OCI-M1 (cell line): ENCODE measurements at places on chromosomes 2 and 18.
A peak's percentile ranks its signal among the peaks of the same experiment; 100 is the strongest.

GRCh38 chr18:62848946-62849345 lies 133.6 kb downstream of the PHLPP1 start:
- no peak for DNase-seq

- DNase-seq: no peak
Measured at GRCh38 chr2:200677721-200678532, 92.1 kb downstream of the AOX1 start.

DNA sequence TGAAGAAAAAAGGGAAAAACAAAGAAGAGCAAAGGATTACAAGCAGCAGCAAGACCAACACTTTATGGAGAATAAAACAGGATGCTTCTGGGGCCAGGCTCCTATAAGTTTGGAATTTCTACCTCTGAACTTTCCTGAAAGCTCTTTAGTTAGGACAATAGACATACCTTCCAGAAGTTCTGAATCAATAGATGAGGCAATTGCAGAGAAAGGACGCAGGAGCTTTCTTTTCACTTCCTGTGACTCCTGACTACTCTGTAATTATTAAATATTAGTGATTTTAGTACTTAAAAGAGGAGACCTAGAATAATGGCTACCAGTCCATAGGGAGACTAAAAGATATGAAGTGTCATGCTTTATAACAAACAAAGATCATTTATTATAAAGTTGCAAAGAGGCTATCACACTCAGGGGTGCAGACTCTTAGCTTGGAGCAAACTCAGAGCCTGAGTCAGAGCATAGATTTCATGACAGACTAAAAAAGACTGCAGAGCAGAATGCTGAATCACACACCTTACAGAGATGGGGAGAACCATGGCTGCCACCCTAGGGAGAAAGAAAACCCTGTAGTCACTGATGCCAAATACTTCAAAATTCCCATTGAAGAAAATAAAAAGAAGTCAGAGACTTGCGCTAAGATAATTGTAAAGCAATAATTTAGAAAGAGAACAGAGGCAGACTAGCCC lies 52.5 kb upstream of the FAM136A start:
- no peak for DNase-seq

- DNase-seq: peak; percentile 40
Measured at GRCh38 chr18:32899819-32900218, 127.0 kb upstream of the KLHL14 start.

DNA sequence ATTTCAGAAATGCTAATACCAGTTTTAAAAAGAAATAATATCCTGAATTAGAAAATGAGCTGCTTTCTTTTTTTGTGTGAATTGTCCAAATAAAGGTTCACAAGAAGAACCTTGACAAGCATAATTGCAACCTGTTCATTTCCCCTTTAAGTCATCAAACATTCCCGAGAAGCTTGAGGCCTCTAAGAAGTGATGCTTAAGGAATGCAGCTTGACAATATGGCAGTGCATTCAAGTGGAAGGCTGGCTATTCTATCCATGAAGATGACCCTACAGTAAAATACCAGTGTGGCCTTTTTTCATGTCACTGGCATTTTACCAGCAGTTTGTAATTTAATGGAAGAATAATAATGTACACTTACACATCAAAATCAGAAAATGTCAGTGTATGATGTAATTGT lies 216.7 kb downstream of the CTNNA2 start:
- DNase-seq: no peak
